Stimulated activated CD8-positive, alpha-beta memory T cell treated with anti-CD3 and anti-CD28 coated beads, Interleukin-7, amount 100 ng/mL, for 4 hours (primary cell): ENCODE measurements at places on chromosomes 12 and 14.

- no peak for DNase-seq
These were observed 240.2 kb upstream of the CLEC14A start for GRCh38 chr14:38496092-38496491.

GRCh38 chr14:68392393-68393141 lies 400.3 kb downstream of the ZFP36L1 start:
- no peak for DNase-seq

- DNase-seq, result no peak
These were observed 438.3 kb downstream of the SLC16A7 start for GRCh38 chr12:60034147-60034546.

DNA sequence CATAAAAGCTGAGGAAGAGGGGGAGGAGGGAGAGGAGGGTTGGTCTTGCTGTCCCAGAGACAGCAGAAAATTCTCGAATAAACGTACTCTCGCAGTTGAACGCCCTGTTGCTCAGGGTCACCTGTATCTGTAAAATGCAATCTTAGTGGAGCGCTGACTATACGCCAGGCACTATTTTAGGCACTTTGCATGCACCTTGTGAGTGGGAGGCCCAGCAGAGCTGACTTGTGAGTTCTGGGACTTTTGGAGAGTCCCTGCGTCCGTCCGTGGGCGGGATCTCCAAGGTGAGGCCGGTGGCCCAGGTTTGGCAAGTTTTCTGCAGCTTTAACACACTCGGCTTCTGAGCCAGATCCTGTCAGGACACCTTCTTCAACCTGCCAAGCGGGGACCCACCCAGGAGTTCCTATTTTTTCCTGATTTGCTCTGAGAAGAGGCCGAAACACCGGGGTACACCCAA lies 32.5 kb upstream of the PLEKHG6 start:
- DNase-seq, result peak; percentile 15

- DNase-seq, result no peak
These were observed 28.2 kb downstream of the DENND5B start for GRCh38 chr12:31562594-31563328.

GRCh38 chr12:78331181-78331580 lies 500.5 kb downstream of the NAV3 start:
- no peak for DNase-seq

DNA sequence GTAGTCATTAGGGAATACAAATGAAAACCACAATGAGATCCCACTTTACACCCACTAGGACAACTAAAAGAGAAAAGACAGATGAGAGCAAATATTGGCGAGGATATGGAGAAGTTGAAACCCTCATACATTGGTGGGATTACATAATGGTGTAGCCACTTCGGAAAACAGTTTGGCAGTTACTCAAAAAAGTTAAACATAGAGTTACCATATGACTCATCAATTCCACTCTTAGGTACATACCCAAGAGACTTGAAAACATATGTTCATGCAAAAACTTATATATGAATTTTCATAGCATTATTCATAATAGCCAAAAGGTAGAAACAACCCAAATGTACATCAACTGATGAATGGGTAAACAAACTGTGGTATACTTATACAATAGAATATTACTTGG lies 27.1 kb downstream of the ALDH1L2 start:
- no peak for DNase-seq

DNA sequence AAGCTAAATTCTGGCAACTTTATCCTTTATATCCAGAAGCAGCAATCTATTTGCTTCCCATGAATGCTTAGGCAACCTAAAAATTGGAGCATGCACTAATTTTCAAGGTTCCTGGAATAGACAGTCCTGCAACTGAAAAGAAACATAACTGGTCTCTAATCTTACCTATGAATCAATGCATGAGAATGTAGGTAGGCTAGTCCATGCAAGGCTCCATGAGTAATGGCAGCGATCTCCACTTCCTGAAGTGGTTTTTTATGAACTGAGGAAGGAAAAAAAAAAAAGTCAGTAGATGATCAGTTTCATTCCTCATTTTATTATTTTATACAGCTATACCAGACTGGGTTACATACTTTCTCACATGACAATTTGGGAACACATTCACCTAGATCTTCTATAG lies 102.0 kb downstream of the PEBP1 start:
- DNase-seq, result no peak

DNA sequence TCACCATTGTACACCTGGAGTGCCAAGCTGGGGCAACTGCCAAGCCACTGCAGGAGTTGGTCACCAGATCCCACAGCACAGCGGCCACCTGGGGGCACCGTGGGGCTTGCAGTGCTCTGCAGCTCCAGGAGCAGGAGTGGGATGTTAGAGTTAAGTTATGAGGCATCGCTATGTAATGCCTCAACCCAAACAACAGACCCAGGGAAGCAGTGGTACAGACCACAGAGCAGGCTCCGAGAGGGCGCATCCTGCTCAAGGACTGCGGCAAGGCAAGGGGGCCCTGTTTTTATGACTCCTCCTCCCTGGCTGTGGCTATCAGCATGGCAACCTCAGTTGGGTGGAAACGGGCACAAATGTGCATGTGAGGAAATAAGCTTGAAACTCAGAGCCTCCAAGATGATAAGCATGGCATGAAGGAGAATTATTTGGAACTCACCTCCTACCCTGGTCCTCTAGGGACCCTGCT lies 63.1 kb downstream of the ARL6IP4 start:
- peak; percentile 59 for DNase-seq

DNA sequence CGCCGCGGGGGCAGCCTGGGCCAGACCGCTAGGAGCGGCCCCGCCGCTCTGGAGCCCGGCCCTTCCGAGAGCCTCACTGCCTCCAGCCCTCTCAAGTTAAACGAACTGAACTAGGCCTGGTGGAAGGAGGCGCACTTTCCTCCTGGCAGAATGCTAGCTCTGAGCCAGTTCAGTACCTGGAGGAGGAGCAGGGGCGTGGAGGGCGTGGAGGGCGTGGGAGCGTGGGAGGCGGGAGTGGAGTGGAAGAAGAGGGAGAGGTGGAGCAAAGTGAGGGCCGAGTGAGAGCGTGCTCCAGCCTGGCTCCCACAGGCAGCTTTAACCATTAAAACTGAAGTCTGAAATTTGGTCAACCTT lies 5.3 kb downstream of the LTB4R start:
- DNase-seq, result no peak

DNA sequence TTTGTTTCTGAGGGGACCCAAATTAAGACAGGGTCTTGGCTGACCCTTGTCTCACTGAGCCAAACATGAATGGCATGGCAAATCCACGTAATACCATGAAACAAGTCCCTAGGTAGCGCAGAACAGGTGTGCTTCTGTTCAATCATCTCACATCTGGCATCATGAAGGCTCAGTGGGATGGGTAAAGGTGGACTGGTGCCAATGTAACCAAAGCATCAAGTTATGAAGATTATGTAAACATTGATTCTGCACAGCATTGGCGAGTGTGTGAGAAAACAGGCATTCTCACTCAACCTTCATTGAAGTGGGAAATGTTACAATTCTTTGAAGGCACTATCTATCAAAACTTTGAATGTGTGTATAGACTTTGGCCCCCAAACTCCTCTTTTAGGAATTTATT lies 41.9 kb downstream of the PTGER2 start:
- no peak for DNase-seq

GRCh38 chr14:89331398-89331797 lies 85.6 kb downstream of the FOXN3 start:
- DNase-seq, result no peak

GRCh38 chr12:120324841-120325417 lies 2.6 kb downstream of the PLA2G1B start:
- no peak for DNase-seq
